ENCODE measurements at places on chromosomes 6 and 20.

- no peak for DNase-seq
Observed at GRCh38 chr20:19986419-19986818, 30.7 kb upstream of the NAA20 start.

DNA sequence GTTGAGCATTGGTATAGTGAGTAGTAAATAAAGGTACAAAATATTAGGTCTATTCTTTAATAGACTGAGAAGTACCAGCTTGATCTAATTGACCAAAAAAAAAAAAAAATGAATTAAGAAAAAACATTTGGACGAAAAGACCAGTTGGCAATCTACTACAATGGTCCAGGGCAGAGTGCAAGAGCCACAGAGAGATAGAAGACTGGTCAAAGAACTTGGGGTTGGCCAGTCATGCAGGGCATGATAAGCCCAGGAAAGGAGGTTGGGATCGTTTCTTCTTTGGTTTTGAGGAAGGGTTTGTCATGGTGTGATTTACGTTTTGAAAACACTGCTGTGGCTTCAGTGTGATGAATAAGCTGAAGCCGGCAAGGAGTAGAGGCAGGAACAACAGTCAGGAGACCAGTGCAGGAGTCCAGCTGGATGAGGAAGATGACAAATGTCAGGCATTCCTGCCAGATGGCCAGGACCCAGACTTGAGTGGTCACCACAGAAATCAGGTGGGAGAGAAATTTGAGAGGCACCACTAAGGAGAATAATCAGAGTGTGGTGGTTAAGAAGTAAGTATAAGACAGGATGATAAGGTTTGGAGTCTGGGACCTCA, 14.0 kb downstream of the SMLR1 start:
- DNase-seq = no peak

GRCh38 chr6:15715851-15716250, 53.0 kb upstream of the DTNBP1 start:
- DNase-seq = no peak

- no peak for DNase-seq
Observed at GRCh38 chr6:111773501-111774345, 99.5 kb downstream of the FYN start.

DNA sequence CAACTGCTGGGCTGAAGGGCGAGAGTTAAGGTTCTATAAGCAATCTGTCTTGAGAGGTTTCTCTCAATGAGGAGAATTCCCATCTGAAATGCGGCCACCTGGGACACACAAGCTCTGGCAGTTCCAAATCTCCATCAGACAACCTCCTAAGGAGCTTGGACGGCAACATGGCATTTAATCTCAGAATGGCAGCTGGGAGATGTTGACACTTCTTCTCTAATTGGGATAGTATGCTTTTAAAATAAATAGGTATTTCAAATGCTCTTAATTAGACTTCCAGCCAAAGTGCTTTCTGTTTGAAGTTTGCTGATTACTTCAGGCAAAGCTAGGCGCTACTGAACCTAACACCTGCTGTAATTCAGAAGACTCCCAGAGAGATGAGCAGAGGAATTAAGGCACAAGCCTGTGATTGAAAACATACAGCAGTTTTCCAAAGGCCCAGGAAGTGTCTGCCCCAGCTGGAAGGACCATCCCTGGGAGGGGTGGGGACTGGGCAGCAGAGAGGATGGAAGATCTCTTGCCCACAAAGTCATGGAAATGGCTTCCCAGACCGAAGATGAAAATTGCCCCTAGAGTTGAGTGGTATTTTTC, 59.1 kb upstream of the KCNK16 start:
- no peak for DNase-seq

DNA sequence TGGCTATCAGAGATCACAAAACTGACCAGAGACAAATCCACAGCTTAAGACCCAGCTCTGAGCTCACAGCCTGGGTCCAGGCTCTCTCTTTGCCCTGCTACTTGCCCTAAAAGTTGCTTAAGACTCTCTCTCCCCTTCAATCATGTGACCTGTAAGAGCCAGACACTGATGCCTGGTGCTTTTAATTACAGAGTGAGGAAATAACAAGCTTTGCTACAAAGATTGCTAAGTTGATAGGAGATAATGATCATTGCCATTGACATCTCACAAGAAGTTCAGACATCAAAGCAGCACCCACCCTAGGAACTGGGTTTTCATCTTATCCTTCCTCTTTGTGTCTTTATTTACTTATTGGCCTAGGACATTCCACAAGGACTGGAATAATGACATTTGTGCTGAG, 125.9 kb upstream of the CD93 start:
- DNase-seq = no peak

DNA sequence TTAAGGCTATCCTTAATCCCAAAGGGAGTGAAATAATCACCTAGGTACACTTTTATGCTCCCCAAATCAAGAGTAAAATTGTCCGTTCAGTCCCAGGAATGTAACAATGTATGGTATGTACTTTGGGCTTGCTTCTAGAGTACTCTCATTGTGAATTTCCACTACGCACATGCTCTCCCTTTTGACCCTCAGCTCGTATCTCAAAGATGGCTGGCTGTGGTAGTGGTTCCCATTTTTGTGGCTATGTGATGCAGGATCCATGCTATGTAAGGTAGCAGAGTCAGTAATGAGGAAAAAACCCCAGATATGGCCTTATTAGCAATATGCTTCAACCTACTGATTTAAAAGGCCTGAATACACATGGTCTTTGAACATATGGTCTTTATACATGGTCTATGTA, 133.7 kb downstream of the DST start:
- no peak for DNase-seq

Measured in stimulated activated CD4-positive, alpha-beta T cell treated with anti-CD3 and anti-CD28 coated beads, Interleukin-1b, Interleukin-23, amount 100 ng/mL, for 48 hours (primary cell).